ENCODE measurements at places on chromosomes 3 and 15. TPM values are rescaled to one million over a fixed set of nuclear protein-coding genes. Genes with fewer than 3 reads are reported as not detected.

DNA sequence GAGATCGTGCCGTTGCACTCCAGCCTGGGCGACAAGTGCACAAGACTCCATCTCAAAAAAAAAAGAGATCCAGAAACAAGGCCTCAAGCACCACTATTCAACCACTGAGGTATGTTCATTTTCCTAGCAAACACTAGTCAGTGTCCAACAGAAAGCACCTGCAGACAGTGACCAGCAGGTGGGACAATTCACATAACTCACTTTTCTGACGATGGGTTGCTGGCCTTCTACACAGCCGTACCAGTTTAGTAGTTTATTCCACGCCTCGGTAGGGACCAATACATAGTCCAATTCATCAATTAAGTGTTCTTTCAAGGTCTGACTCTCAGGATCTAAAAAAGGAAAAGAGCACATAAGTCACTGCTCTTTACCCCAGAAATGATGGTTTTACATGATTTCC is 12.4 kb downstream of the USP4 start:
- DNase-seq = no peak

DNA sequence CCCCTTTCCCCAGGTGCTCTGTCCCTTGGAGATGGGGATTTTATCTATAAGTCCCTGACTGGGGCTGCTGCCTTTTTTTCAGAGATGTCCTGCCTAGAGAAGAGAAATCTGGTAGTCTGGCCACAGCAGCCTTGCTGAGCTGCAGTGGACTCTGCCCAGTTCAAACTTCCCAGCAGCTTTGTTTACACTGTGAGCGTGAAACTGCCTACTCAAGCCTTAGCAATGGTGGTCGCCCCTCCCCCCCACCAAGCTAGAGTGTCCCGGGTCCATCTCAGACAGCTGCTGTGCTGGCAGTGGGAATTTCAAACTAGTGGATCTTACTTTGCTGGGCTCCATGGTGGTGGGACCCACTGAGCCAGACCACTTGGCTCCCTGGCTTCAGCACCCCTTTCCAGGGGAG is 38.9 kb downstream of the TMEM266 start:
- DNase-seq = no peak

DNA sequence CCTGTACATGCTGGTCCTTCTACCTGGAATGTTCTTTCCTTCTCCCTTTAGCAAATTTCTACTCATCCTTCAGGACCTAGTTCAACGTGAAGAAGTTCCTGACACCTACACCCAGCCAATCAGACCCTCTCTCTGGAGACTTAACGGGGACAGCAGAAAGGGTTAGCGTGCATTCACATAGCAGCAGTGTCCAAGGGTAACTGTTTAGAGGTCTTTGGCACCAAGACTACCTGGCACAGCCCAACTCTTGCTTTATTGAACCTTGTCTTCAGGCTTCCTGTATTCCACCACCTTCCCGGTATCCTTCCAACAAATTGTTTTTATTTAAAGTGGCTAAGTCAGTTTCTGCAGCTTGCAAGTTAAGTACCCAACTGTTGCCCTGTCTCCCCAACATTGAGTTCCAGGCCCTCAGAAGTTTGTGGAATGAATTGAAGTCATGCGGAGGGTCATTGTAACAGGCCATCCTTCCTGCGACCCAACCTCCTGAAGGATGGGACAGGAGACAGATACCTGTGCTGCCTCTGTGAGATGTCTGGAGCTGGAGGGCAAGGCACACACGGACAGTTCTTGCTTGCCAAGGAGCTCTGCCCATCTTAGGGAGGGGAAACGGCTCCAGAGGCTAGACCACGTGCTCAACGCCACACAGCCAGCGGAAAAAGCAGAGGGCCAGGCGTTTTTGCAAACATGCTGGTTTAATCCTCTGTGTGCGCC is 14.4 kb upstream of the WNT7A start:
- no peak for DNase-seq

DISP2 gene
- 0.34 TPM for total RNA-seq

PCNP gene
- 69.9 TPM for total RNA-seq

- no peak for DNase-seq
Observed at GRCh38 chr3:197820550-197821335, 29.7 kb downstream of the LRCH3 start.

DNA sequence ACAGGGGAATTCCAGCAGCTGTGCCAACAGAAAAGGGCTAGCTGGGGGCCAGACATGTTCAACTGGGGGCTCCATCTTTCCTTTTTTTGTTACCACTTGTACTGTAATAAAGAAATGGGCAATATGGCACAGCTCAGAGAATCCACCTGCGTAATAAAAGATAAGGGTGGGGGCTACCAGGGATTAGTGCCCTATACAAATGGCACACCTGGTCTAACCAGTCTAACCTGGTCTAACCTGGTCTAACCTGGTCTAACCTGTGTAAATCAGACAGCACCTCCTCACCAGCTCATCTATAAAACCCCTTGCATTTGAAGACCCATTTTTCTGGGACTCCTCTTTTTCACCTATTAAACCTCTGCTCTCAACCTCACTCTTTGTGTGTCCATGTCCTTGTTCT is 26.2 kb upstream of the CLDN16 start:
- no peak for DNase-seq

GRCh38 chr3:142945023-142945422 is 18.5 kb downstream of the PAQR9 start:
- DNase-seq = no peak

MYO1E gene
- 59.9 TPM for total RNA-seq

DNA sequence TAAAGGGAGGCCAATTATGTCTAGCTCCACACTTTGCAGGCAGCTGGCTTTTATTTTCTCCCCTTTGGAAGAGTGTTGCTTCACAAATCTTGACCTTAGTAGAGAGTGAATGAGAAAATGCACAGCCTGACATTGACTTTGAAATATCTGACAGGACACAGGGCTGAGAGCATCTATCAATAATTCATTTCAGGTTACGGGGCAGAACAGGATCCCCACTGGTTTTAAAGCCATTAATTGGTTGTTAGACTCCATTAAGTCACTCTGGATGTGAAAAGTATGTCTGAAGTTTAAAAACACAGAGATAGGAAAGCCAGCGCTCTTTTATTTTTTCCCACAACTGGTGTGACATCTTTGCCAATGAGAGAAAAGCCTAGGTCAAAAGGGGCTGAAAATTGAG is 251.9 kb upstream of the TMC3 start:
- no peak for DNase-seq

GRCh38 chr15:66802025-66803001 is 100.3 kb downstream of the SMAD6 start:
- no peak for DNase-seq

DNA sequence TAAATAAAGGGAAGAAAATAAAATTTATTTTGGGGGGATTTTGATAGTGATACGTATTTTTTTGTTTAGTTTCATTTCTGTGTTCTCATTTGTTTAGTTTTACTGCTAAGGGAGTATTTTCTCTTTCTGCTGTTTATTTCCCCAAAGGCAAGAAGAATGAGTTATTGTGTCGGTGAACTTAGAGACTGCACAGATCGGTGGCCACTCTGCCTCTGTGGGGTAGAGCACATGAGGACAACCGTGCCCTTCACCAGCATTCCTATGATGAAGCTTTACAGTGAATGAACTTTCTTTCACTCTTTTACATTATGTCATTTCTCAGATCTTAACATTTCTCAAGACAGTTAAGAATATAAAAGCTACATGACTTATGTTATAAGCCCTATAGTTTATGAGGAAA is 214.4 kb downstream of the OCA2 start:
- peak; percentile 73 for DNase-seq

GRCh38 chr3:99872923-99873254 is 55.2 kb downstream of the CMSS1 start:
- DNase-seq = no peak

GRCh38 chr15:49415638-49416037 is 7.4 kb upstream of the FGF7 start:
- DNase-seq = no peak

BCL2A1 gene
- total RNA-seq = 105 TPM

GRCh38 chr3:120450600-120451271 is at the start of gene FSTL1:
Gene FSTL1, minus strand, starts transcription at chr3:120450992. Its CDS starts 246 bp downstream, at chr3:120450746.
- DNase-seq = peak; percentile 39

- no peak for DNase-seq
Observed at GRCh38 chr3:167728176-167728575, 6.5 kb downstream of the PDCD10 start.

EPHA3 gene
- total RNA-seq = 43.2 TPM

GRCh38 chr15:66862940-66863335 is 160.9 kb downstream of the SMAD6 start:
- peak; percentile 86 for DNase-seq

DNA sequence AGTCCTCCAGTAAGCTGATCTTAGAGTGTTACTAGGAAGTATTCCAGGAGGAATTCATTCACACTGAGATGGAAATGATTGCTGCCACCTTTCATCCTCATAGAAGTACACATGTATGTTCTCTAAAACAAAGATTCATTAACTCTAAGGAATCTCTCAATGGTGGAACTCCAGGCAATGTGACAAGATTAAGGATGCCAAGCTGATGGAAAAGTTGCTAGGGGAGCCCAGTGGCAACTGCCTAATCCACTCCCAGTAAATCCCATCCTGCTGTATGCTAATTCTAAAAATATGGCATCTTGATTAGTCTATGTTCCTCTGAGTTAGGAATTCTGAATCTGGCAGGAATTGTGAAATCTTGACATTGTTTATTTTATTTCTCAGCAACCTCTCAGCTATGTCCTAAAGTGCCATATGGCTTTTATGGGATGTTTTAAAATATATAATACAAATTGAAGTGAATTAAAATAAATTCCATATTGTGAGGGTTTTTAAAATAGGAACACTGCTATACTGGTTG is 210.0 kb upstream of the TRIM42 start:
- DNase-seq = no peak

C3orf70 gene
- total RNA-seq = 8.7 TPM

DNA sequence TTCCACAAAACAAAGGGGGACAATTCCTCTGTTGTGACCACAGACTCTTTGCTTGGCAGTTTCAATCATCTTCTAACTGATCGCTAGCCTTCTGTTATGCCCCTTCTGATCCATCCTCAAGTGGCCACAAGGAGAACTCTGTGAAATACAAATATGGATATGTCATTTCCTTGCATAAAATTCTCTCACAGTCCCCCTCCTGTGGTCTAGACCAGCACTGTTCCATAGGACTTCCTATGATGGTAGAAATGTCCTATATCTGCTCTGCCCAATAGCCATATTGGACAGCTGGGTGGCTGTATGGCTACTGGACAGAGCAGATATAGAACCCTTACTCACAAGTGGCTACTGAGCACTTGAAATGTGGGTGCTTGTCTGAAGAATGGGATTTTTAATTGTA is 25.9 kb upstream of the SNRK start:
- peak; percentile 55 for DNase-seq

DNA sequence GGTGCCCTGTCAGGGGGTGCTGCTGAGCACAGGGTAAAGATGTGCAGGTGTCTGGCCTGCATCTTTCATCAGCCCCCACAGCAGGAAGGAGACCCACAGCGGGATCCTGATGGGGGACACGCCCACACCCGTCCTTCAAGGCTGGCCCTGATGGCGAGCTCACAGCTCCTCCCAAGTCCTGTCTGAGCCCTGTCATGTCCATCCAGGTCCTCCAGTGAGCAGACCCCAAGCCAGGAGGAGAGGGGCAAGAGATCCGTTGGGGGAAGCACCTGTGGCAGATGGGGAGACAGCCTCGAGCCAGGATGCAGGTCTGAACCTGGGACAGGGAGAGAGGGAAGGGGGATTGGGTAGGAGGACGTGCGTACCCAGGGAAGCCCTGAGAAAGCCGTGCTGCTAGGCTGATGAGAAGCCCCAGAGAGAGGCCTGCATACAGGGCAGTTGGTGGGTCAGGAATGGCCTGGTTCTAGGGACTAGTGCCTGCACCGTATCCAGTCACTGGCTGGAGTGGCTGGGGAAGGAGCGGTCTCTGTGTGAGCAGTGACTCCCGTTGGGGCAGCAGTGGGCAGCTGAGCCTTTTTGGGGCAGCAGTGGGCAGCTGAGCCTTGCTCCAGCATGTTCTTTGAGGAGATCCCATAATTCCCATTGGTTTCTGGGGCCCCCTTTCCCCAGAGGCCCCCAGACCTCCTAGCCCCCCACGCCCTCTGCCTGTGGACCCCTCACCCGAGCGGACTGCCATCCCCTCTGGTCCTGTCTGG is 133.3 kb upstream of the MEF2A start:
- DNase-seq = no peak

GRCh38 chr3:28050885-28051284 is 190.5 kb upstream of the CMC1 start:
- DNase-seq = no peak

Data from SK-MEL-5 (cell line).